ENCODE measurements at places on chromosomes 11 and 22.

- no peak for DNase-seq
These were observed 5.5 kb downstream of the CBX6 start for GRCh38 chr22:38866399-38867123.

DNA sequence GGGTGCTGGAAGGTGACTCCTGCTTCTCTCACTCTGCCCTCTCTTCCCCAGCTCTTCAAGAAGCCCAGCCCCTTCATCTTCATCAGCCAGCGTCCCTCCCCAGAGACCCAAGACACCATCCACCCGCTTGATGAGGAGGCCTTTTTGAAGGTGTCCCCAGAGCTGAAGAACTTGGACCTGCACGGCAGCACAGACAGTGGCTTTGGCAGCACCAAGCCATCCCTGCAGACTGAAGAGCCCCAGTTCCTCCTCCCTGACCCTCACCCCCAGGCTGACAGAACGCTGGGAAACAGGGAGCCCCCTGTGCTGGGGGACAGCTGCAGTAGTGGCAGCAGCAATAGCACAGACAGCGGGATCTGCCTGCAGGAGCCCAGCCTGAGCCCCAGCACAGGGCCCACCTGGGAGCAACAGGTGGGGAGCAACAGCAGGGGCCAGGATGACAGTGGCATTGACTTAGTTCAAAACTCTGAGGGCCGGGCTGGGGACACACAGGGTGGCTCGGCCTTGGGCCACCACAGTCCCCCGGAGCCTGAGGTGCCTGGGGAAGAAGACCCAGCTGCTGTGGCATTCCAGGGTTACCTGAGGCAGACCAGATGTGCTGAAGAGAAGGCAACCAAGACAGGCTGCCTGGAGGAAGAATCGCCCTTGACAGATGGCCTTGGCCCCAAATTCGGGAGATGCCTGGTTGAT lies 12.6 kb downstream of the IL10RA start:
- no peak for DNase-seq

- DNase-seq = no peak
These were observed 26.4 kb downstream of the C11orf91 start for GRCh38 chr11:33674035-33674814.

GRCh38 chr22:30282616-30283046 lies 6.7 kb downstream of the CASTOR1 start:
- no peak for DNase-seq

DNA sequence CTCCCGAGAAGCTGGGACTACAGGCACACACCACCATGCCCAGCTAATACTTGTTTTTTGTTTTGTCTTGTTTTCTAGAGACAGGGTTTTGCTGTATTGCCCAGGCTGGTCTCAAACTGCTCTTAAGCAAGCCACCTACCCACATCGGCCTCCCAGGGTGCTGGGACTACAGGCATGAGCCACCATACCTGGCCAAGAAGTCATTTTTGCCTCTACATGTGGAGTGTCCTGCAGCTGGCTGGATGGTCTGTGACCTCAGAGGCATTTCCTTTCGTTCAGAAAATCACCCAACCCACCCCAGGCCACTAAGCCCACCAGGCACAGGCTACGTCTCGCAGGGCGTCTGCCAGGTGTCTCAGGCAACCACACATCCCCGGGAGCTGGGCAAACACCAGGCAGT lies 12.8 kb downstream of the SHANK2 start:
- DNase-seq = no peak

DNA sequence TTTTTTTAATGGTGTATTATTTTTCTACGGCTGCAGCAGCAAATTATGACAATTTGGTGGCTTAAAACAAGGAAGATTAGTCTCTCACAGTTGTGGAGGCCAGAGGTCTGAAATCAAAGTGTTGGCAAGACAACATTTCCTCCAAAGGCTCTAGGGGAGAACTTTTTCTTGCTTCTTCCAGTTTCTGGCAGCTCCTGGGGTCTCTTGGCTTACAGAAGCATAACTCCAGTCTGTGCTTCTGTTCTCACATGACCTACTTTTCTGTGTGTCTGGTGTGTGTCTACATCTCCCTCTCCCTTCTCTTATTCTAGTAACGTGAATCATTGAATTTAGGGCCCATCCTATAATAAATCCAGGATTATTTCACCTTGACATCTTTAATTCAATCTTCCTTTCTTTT lies 551.9 kb upstream of the LUZP2 start:
- DNase-seq = no peak

DNA sequence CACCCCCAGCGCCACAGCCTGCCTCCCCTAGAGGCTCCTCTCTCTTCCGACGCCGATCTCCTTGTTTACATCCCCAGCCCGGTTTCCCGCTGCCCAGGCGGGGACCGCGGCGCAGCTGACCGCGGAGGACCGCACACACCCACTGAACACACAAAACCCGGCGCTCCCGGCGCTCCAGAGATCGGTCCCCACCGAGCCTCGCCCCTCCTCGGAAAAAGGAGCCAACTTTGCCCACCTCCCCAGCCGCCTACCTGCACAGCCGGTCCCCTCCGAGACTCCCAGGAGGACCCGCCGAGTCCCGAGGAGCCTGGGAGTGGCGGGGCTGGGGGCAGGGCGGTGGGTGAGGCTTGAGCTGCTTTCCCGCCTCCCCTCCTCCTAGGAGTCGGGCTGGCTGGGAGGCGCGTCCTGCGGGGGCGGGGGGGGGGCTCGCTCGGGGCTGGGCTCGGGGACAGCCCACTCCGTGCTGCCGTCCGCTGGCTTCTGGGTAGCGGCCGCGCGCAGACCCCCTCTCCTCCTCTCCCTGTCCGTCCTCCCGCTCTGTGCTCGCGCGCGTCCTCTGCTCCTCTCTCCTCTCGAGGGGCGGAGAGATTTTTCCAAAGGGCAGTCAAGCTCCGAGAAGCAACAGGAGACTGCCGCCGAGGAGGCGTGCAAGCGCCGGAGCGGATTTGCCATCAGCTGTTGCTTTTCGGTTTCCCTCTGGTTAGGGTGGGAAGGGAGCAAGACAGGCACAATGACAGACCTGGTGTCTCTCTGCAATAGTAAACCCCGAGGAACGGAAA lies at the start of gene FXYD6:
TSS of gene FXYD6 (minus strand) at position 318 of the 779 bp plus-strand sequence. CDS start 33,882 bp downstream, outside the sequence.
- DNase-seq = no peak

DNA sequence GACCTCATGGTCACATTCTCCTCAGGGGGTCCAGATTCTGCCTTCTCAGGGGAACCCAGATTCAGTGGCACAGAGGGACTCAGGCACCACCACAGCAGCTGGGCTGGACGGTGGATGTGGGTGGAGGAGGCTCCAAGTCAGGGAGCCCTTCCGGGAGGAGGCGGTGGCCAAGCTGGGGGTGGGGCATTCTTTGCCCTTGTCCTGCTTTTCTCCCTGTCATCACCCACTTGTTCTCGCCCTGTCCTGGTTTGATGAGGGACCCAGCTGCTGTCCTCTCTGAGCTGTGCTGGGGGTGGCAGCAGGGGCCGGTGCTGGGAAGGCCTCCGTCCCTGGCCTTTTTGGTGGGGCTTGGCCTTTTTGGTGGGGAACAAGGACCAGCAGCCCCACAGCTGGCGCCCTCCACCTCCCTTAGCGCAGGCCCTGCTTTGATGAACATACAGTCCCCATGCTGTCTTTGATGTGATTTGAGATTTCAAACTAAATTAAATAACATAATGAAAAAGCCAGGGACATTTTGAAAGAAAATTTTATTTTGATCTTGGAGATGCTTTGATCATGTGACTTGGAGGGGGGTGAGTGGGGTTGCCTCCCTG lies 1168.2 kb downstream of the BRD1 start:
- DNase-seq = no peak

GRCh38 chr22:29269731-29270474 lies 1.8 kb downstream of the EWSR1 start:
- DNase-seq = peak; percentile 43

GRCh38 chr11:117303646-117304315 lies 12.3 kb downstream of the BACE1 start:
- DNase-seq = no peak

DNA sequence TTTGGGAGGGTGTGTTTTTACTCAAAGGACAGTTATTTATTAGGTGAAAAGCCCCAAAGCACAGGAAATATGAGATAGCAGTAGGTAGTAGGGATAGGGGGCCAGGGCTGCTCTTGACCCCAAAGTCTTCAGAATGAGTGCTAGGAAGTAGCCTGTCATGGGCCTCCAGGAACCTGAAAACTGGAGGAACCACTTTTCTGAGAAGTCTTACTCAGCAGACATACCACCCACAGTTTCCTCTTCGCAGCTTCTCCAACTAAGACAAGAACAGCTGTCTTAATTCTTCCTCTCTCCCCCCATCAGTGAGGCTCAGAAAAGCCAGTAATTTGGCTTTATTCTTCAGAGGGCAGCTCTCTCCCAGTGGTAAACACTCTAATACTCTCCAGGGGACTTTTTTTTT lies 84.0 kb upstream of the CTSC start:
- DNase-seq = peak; percentile 80

DNA sequence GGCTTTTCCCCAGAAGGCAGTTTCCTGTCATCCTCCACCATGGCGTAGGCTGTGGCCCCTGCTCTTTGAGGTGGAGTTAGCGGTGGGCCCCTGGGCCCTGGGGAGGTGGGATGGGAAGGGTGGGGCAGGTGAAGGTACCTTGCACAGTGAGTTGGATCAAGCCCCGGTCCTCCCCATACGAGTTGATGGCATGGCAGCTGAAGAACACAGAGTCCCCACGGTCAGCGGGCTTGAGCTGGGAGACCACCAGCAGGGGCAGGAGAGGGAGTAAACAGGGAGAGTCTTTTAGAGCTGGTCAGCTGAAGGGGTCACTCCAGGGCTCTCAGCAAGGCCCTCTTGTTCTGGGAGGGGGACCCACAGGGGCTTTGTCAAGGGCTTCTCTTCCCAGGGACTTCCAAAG lies 153.4 kb downstream of the CEP164 start:
- DNase-seq = no peak

DNA sequence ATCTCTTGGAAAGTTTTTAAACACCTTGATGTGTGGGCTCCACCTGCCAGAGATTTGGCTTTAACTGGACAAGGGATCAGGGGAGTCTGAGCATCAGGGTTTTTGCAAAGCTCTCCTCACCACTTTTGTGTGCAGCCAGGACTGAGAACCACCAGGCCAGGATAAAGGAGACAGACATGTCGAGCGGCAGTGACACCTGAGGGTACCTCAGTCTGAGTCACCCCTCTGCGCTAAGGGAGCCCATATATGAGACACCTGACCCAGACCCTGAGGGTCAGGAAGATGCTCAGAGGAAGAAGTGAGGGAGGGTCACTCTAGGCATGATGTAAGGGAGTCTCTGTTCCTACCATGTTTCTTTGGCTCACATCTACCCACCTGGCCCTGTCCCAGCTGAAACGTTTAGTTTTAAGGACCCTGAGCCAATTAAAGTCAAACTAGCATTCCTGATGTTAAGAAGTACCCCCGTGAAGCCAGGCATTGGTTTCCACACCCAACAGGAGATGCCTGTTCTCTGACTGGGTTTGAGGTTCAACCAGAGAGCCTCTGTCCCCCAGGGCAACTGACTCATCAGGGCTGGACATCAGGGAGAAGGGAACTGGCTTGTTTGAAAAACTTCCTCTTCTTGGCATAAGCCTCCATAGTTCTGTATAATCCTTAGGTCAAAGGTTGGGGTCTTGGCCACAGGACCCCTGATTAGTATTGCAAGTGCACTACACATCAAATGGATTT lies 72.4 kb upstream of the BIRC3 start:
- no peak for DNase-seq

DNA sequence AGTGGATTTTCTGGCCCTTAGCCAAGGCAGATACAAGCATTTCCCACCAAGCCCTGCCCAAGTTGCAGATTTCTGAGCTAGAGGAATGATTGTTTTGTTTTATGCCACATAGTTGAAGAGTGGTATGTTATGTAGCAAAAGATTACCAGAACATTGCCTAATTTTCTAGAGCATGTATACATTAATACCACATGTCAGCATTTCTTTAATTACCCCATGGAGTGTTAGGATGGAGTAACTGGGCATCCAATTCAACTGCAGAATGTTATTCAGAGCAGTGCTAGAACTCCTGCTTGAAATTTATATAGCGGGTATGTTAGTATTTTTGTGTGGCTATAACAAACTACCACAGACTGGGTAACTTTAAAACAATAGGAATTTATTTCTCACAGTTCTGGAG lies 24.4 kb upstream of the CYP2R1 start:
- DNase-seq = no peak

- peak; percentile 57 for DNase-seq
These were observed 149.7 kb downstream of the LRRC4C start for GRCh38 chr11:41309716-41310115.

DNA sequence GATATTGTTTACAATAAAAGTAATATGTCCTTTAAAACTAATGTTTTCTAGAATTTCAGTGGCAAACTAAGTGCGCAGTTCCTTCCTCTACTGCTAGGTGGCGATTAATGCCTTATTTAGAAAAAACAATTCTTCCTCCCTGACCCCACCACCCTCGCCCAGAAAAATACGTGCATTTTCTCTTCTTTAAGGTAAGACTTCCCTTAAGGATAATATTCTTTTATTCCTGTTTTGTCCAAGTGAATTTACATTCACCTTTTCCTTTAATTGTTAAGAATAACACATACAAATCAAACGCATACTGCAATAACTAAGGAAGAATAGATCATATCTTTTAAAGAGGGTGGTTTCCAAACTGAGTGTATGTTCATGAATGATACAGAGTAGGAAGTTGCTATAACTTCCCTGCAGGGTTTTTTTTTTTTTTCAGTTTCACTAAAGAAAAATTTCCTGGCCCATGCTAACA lies 17.0 kb upstream of the PSMA1 start:
- DNase-seq = peak; percentile 61

DNA sequence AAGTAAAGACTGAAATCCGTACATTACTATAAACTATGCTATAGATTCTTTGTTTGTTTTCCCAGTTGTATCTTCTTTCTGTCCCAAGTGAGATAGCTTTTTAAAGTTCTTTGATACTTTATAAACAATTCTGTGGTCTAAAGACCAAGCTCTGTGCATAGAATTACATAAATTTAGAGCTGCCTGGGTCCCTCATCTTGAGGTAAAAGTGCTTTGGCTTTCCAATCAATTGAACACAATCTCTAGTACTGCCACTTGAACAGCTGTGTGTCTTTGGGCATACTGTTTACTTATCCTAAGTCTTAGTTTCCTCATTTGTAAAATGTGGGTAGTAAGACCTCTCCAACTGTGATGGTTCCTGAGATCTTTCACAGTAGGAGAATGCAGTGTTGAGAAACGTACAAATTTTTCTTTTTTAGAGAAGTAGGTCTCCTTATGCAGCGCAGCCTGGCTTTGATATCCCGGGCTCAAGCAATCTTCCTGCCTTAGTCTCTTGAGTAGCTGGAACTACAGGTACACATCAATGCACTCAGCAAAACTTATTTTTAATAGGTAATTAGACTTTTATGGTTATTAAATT lies 2.5 kb upstream of the EED start:
- DNase-seq = no peak

All from MM.1S (cell line).